ENCODE measurements at places on chromosomes 2 and 18.

DNA sequence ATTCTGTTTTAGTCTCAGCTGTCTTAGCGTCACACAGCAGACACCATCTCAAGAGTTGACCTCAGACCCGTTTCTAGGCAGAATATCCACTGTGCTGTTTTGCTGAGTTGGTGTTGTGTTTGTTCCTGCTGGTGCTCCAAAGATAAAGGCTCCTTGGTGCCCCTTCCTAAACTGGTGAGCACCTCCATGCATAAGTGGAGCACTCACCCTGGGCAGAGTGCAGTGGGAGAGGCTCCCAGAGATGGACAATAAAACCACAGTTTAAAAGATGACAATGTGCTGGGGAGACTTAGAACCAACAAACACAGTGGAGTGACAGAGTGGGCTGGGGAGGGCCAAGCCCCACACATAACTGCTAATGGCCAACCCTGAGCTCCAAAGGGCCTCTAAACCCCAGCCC is 271.1 kb downstream of the PHLPP1 start:
- no peak for DNase-seq

DNA sequence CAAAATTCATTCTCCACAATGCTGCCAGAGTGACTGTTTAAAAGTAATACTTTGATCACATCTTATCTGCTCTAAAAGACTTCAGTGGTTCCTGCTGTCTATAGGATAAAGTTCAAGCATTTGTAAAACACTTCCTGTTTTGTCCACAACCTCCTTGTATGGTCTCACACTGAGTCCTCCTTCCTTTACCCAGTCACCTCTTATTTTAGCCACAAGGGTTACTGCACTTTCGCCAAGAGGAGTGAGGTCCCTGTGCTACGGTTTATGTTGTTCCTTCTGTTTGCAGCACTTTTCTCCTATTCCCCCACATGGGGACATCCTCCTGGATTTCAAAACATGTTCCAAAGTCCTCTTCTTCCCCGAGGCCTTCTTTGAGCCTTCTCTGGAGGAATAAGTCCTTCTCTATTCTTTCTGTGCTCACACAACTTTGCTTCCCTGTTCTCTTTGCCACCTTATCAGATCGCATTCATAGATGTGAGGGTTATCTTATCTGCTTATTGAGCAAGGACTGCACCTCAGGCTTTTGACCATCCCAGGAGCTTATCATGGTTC is 112.2 kb upstream of the NABP1 start:
- DNase-seq: no peak

DNA sequence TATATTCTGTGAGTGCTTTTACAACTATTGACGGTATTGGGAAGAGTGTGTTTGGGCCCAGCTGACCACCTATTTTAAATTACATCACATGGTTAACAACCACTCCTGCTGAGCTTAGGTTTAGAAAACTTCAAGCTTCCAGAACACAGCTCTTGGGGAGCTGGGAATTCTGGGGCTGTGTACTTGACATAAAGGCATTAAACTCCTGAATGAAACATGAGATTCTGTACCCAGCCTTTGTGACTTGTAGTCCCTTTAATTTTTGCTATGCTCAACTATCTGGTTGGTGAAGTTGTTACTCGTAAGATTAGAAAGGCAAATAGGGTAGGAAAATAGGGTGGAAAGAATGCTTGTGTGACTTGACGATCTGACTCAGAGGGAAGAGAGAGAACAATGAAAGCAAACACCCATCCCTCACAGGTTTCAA is 66.9 kb downstream of the LTBP1 start:
- no peak for DNase-seq

- DNase-seq: no peak
These were observed 39.2 kb downstream of the IL1R2 start for GRCh38 chr2:102030855-102031527.

DNA sequence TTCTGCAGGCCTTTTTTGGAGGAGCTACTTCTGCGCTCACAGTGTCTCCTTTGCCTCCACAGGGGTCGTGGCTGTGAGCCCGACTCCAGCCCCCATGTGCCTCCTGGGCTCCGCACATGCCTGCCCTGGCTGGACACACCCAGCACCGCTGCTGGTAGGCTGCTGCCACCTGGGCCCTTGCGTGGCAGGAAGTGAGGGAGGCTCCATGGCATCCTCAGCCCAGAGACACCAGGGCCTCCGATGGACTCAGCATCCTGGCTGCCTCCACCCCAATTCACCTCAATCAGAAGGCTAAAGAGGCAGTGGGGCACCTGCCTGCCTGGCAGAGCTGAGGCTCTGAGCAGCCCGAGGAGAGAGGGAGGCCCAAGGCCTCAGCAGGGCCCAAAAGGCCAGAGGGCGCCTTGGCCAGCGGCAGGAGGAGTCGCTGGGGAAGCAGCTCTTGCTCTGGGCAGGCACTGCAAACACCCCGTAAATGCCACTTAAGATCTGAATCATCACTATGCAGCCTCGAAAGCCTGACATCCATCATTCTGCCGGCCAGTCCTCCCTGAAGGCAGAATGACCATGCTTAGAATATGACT is 68.3 kb upstream of the OTOS start:
- no peak for DNase-seq

DNA sequence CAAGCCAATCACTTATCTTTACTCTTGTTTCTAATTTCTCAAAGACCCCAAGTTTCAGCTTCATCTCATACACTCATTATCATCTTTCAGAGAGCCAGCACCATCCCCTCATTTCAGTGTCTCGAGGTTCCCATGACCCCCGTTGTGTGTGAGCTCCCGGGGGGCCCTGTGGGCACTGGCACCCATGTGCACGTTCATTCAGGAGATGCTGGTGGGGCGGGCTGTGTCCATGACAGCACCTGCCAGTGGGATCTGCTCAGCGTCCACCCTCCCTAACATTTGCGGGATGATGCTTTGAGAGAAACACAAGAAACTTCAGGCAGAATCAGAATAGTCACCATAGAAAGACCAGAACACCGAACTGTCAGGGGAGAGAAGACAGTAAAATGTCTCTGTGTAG is 120.5 kb downstream of the MBP start:
- DNase-seq: no peak

GRCh38 chr2:216202626-216203250 is 93.6 kb downstream of the XRCC5 start:
- no peak for DNase-seq

DNA sequence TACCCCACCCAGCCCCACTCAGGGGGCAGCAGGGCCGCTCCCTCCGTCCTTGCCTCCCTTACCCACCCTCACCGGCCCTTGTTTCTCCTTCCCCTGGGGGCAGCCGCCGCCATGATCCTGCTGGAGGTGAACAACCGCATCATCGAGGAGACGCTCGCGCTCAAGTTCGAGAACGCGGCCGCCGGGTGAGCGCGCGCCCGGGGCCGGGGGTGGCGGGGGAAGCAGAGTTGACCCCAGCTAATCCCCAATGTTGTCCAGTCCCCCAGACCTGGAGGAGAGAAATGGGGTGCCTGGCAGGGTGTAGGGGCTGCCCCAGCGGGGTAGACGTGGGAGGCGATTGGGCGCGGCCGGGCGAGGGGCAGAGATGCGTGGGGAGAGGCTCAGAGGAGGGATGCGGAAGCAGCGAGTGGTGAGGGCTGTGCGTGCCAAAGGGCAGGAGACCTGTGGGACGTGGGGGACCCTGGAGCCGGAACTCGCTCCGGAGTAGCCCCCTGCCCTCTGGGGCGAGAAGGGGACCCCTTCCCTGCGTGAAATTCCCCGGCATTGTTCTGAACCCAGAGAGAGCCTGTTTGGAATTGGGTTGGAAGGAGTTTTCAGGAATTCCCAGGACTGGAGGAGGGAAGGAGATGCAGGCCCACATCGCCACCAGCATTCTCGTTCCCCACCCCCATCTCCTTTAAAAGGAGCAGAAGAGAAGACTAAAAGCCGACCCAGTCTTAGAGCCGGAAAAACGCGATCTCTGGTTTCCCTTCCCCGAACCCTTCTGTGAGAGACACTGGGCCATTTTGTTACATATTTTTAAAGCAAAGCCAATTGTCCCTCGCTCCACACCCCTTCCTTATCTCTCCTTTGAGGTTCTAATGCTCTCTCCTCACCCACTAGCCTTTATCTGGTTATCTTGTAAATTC is 625 bp downstream of the ARPC2 start:
- peak; percentile 67 for DNase-seq

DNA sequence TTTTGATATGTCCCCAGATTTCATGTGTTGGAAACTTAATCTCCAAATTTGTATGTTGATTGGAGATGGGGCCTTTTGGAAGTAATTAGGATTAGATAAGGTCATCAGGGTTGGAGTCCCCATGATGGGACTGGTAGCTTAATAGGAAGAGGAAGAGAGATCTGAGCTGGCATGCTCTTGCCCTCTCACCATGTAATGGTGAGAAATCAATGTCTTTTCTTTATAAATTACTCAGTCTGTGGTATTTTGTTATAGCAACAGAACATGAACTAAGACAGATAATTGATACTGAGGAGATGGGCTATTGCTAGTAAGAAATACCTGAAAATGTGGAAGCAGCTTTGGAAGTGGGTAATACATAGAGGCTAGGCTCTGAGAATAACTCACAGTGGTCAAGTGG is 48.0 kb downstream of the CDC42EP3 start:
- DNase-seq: no peak

- no peak for DNase-seq
These were observed 11.1 kb upstream of the MYL12A start for GRCh38 chr18:3236470-3236869.

GRCh38 chr2:150824118-150824517 is 336.7 kb upstream of the RND3 start:
- no peak for DNase-seq

DNA sequence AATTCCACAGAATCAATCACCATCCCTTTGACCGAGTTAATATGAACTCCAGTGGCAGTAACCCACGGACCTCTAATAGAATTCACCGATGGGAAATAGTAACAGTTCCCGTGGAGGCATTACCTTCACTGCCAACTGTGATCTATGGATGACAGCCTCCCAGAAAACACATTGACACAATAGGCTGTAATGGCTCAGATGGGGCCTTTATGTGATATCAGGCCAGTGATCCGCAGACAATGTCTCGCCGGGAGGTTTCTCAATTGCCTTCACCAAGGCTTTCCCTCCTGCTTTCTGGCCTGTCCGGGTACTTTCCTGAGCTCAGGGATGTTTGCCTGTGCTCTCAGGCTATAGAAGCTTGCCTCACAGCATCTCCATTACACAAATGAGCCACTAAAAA is 34.4 kb upstream of the KLF7 start:
- no peak for DNase-seq

GRCh38 chr2:46798998-46799698 is 116.5 kb downstream of the MCFD2 start:
- no peak for DNase-seq

GRCh38 chr2:105057005-105057404 is 19.1 kb downstream of the MRPS9 start:
- no peak for DNase-seq

DNA sequence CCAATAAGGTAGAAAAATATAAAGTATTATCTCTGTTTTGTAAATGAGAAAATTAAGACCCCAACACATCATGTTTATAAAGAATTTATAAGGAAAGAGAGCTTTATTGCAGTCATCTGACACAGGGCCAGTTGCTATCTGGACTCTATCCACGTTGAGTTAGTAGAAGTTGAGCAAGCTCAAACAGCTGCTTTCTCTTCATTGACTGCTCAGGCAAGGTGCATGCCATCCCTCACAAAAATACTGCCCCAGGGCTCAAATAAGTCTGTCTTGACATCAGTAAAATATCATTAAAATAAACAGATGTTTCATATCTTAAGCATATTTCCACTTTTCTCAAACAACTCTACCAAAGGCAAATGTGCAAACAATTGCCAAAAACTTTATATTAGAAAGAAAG is 14.8 kb downstream of the COL5A2 start:
- no peak for DNase-seq

GRCh38 chr2:15042801-15043217 is 410.3 kb downstream of the LRATD1 start:
- DNase-seq: no peak

DNA sequence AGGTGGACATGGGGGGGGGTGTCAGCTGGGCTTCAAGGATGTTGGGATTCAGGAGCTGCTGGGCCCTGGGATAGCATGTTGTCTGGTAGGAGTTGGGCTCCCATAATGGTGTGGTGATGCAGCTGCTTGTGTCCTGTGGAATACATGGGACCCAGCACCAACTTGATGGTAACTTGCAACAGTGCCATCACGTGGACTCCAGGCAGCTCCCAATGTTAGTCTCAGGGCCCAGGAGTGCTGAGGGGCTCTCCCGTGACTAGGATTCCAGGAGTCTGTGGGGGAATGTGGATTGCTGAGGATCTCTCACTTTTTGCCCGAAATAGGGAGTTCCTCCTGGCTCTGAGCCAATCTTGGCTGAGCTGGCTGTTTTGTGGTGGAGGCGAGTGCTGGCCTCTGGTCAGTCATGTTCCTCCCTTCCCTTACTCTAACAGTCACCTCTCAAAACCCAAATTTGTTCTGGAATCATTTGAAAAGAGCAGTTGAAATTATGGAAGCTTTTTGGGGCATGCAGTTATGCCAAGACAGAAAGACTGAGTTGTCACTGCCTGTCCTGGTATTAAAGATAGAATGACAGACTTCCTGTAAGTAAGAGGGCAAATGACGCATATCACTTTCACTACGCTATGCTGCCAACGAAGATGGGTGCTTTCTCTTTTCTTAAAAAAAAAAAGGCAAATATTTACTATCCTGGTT is 607.1 kb downstream of the ADCYAP1 start:
- DNase-seq: no peak

DNA sequence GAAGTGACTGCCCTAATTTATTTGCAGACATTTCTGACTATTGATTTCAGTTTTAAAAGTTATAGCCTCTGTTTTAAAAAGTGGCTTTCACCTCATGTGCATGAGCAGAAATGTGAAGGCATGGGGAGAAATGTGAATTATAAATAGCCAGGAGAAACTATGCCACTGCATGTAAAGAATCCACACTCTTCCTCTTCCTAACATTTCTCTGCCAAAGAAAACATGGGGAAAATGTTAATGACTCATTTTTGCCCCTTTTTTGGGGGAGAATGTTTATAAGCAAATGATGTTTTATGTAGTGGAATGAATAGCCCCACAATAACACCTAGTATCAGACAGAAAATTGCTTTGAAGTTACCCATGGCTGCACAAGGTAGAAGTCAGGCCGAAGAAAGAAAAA is 249.0 kb upstream of the TANK start:
- no peak for DNase-seq
